ENCODE measurements at places on chromosomes 4 and X.

GRCh38 chr4:174152717-174153466 is 130.6 kb downstream of the FBXO8 start:
- no peak for DNase-seq

DNA sequence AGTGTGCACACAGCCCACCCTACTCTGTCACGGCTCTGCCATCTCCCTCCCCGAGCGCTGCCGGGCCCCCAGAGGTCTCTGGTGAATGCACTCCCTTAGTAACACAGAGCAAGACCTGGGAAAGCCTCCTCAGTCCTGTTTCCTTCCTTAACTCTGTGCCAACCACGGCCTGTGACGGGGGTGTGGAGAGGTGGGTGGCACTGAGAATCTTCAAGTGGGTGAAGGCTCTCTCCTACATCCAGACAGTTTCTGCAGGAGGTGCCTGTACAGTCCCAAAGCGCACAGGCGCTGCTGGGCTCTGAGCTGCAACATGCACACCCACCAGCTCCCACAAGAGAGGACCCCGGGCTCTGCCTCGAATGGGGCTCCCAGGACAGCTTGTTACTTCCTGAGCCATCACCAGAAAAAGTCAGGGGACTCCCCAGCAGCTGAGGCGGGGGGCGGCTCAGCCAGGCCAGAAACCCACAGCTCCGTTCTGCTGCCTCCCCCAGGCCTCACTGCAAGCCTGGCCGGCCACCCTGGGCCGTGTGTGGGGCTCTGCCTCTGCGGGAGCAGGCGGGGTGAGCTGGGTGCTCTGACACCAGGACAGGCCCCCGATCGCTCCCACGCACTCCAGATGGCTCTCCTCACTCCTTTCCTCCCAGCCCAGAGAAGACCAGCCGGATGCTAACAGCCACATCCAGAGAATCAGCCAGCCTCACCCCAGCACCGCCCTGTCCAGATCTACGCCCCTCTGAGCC is 29.7 kb downstream of the FAM53A start:
- no peak for DNase-seq

DNA sequence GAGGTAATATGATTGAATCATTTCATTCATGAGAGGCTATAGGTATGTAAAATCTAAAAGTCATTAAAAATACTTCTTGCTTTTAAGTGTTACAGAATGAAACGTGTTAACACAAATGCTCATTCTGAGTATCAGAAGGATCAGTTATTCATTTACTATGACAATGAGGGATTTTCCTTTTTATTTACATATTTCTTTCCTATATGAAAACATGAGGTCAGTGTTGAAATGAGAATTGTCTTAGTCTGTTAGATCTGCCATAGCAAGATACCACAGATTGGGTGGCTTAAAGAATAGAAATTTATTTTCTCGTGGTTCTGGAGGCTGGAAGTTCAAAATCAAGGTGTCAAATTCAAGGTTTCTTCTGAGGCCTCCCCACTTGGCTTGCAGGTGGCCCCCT is 181.2 kb downstream of the ARHGAP10 start:
- no peak for DNase-seq

GRCh38 chrX:108468486-108468885 is 28.8 kb downstream of the COL4A5 start:
- no peak for DNase-seq

DNA sequence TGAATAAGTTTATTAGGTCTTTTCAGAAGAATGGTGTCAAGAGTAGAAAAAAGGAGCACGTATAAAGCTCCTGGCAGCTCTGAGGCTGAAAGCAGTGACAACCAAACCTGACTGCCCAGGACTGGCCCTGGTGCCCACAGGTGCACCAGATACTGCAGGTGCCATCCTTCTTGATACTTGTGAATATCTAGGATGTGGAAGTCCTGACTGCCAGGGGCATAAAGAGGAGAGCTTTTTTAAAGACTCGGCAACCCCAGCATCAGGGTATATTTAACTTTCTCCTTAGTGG is 60.7 kb downstream of the TMEM150C start:
- no peak for DNase-seq

- DNase-seq, result no peak
Observed at GRCh38 chrX:54178100-54178940, 4.7 kb downstream of the FAM120C start.

DNA sequence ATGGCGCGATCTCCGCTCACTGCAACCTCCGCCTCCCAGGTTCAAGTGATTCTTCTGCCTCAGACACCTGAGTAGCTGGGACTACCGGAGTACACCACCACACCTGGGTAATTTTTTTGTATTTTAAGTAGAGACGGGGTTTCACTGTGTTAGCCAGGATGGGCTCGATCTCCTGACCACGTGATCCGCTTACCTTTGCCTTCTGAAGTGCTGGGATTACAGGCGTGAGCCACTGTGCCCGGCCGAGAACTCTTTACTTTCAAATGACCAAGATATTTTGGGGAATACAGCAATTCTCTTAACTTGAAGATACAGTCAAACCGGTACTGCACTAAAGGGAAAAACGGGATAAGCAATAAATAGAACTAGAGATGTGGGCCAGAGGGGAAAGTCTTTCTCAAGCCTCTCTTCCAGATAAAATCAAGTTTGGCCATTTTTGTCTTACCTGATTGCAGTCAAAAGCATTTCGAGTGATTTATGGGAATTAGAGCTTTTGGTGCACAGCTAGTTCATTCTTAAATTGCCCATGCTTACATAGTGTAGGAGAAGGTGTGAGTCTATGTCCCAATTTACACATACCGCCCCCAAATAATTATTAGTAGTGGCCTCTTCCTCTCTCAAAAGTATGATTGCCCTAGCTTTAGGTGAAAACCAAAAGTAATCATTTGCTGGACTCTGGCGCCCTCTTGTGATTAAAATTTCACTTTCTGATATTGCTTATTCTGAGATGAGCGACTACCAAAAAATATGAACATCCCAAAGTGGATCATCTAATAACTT is 53.2 kb upstream of the ABCG2 start:
- peak; percentile 28 for DNase-seq

DNA sequence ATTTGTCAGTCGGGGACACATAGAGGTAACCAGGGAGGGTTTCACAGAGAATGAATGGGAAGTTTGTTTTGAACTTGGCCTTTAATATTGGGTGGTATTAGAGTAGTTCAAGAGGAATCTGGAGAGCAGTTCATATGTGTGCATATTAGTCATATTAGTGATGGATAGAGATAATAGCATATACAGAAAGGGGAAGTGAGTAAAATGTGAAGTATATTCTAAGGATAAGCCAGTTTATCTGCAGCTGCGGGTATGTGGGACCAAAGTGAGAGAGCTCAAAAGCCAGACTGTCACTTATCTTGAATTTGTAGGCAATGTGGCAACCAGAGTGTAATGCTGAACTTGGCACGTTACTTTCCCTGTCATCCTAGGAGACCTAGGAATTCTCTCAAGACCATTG is 169.9 kb downstream of the AFF2 start:
- no peak for DNase-seq

- no peak for DNase-seq
Observed at GRCh38 chr4:113773756-113774155, 12.2 kb upstream of the CAMK2D start.

DNA sequence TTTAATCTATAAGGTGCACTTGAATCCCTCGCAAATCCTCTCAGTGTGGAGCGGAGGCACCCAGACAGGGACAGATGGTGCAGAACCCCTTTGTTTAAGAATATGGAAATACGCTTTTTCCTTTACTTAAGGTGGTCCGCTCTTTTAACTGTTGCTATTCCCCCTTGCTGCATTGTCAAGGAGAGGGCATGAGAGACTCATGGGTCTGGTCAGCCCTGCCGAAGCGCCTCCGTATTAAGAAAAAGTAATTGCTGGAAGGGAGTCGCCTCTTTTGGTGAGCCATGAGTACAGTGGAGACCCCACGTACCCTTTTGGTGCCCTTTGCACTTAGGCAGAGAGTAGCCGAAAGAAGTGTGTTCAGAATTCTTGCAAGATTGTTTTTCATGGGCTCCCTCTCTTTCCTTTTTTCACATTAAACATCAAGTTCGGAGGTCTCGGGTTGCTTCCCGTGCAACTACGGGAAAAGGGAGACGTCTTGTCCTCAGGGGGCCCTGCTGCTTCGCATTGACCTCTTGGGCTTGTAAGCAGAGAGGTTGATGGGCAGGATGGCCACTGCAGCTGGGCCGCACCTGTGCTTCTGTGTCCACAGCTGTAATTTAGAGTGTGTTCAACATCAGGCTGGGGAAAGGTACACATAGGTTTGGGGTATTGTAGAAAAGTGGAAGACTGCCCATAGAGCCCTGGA is 109.6 kb downstream of the SPRY1 start:
- no peak for DNase-seq

DNA sequence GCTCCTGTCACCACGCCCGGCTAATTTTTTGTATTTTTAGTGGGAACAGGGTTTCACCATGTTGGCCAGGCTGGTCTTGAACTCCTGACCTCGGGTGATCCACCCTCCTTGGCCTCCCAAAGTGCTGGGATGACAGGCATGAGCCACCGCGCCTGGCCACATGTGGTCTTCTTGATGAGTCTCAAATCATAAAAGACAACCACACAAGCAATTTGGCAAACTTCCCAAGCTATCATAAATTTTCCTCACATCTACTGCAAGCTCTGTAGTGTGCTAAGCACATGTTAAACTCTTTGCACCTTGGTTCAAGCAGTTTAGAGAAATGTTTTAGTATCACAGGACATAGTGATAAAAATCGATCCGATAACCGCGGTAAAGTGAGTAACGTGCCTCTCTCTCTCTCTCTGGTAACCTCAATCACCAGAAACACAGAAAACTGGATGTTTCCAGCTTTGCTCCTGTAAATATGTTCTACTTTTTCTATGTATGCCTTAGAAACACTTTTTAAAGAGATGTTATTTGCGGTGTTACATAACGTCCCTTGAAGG is 256.8 kb downstream of the DHRSX start:
- no peak for DNase-seq

DNA sequence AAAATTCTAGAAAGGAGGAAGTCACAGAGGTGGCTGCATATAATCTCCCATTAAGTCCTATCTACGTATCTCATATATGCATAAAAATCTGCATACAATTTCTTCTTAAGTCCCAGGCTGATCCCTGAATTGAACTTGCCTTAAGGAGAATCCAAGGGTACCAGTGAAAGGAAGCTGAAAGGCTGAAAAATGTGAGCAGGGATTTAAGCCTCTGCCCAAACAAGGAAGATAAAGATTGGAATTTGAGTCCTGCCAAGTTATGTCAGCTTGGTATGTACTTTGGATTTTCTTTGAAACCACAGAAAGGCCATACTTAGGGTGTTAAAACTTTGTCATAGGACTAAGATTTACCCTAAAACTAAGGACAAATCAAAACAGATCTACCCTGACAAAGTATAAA is 26.5 kb upstream of the GEMIN8 start:
- no peak for DNase-seq

- no peak for DNase-seq
Observed at GRCh38 chr4:101175896-101176676, 171.2 kb downstream of the PPP3CA start.

DNA sequence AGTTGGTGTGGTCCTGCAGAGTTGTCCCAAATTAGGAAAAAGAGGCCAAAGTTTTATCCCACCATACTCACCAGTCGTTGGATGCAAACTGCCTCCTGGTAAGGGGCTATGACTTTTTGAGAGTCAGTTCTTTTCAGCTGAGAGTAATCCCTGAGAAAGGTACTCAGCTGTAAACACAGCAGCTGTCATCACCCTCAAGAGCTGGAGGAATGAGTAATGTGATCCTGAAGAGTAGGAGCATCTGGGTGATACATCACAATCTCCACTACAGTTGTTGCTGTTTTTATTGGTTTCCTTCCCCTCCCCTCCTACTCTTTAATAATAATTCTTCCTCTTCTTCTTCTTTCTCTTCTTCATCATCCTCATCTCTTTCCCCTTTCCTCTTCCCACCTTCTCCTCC is 5.7 kb downstream of the MAGEE1 start:
- no peak for DNase-seq

GRCh38 chr4:14743172-14743571 is 259.1 kb upstream of the CPEB2 start:
- no peak for DNase-seq

DNA sequence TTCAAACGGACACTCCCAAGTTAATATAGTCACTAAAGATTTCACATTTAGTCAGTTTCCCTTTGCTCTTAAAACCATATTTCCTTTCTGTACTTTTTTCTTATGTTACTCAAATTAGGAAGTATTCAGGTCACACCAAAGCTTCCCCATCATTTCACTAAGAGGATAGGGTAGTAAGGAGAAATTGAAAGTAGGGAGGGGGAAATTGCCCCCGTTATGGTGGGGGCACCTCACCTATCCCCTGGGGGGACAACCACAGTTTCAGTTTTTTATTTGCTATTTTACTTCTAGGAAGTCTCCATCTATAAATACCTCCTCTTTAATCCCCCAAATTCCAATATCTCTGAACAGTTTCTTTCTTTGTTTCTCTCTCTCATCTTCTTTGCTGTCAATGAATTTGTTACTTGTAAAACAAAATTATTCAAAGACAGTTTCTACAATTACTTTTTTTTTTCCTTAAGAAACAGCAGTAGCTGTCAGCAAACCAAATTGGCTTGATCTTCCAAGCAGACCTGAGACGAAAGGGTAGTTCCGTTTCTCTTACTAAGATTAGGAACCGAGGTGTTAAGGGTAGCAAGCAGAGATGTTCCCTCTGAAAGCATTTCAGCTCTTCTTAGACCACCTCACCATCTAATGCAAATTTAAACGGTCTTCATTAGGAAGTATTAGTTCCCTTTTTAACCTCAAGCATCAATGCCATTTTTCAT is 160.2 kb upstream of the KLF3 start:
- no peak for DNase-seq

GRCh38 chr4:139082750-139083606 is 67.4 kb downstream of the NOCT start:
- peak; percentile 97 for DNase-seq

DNA sequence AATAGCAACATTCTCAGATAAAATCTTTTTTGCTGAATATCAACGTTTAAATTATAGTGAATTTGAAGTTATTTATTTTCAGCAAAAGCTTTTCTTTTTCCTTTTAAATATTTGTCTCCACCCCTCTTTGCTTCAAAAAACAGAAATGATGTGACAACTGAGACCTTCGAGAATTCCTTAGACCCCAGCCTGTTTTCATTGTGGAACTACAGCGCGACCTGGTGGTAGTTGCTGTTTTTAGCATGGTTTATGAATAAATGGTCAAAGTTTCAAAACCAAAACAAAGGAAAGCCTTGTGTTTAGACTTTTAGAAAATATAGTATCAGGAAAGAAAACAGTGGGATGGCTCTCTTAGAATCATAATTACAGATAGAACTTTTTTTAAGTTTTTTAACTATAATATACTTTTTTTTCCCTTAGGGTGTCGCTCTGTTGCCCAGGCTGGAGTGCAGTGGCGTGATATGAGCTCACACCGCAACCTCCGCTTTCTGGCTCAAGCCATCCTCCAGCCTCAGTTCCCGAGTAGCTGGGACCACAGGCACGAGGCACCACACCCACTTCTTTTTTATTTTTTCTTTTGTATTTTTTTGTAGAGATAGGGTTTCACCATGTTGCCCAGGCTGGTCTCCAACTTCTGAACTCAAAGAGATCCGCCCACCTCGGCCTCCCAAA is 26.8 kb upstream of the TMEM184C start:
- peak; percentile 60 for DNase-seq

Data from activated CD4-positive, alpha-beta memory T cell treated with anti-CD3 and anti-CD28 coated beads for 36 hours (primary cell).